ENCODE measurements at places on chromosomes 1 and 21. TPM values are rescaled to one million over a fixed set of nuclear protein-coding genes. Genes with fewer than 3 reads are reported as not detected.

Gene BGLAP
- 2.4 TPM for total RNA-seq

Gene DMBX1
- total RNA-seq: 2.3 TPM

DNA sequence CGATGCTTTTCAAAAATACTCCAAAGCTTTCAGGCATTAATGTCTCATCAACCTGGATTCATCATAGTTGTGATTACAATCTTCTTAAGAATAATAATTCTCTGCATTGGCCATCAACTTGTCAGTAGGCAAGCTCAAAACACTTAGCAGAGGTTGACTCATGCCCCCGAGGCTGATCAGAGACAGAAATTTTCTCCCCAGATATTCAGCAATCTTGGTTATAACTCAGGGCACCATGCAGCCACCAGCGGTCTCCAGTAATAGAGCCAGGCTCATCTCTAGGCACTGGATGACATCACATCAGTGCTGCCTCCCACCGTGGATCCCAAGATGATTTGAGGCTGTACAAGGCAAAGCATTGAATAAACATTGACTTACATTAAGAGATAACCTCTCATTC, 14.3 kb upstream of the IFFO2 start:
- no peak overlapping the region for H3K27ac ChIP-seq
- no peak for DNase-seq
- H3K4me1 ChIP-seq: no peaks in the 10 kb centered on the region
- H3K27me3 ChIP-seq: no peaks in the 10 kb centered on the region
- H3K4me3 ChIP-seq: no peak overlapping the region
- no peaks in the 10 kb centered on the region for H3K36me3 ChIP-seq

GRCh38 chr1:189859385-189859977, 618.2 kb downstream of the BRINP3 start:
- peak; percentile 67 for DNase-seq
- H3K4me3 ChIP-seq: no peak overlapping the region
- H3K36me3 ChIP-seq: peaks cover 6% of the 10 kb centered on the region
- H3K27ac ChIP-seq: no peak overlapping the region
- no peaks in the 10 kb centered on the region for H3K27me3 ChIP-seq

DNA sequence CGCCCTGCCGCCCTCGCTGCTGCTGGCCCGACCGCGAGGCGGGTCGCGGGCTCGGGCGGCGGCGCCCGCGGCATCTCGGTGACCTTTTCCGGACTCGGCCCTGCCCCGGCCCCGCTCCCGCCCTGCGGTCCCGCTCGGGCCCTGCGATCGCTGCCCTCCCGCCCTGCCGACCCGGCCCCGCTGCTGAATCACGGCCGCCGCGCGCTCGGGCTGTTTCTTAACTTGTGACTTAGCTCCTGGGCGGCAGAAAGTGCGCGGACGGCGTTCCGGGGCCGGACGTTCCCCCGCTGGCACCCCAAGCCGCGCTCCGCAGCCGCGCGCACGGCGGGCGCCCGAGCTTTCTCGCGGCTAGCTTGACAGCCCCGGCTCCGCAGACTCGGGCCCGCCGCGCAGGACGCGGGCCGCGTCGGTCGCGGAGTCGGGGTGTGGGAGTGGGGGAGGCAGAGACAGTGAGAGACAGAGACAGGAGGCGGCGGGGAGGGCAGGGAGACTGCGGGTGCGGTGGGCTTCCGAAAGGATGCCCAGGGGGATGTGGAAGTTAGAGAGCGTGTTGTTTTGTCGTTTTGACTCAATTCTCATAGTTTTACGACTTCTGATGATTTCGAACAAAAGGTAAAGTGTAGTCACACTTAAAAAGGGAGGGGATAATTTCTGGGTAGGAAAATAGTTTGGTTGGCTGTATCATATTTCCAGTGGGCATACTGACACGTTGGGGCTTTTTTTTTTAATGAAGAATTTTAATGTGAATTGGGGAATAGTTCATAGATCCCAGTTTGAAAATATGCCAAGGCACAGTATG, 49.8 kb downstream of the PRDM2 start:
- H3K4me3 ChIP-seq: peak overlapping the region; percentile 96
- H3K36me3 ChIP-seq: no peaks in the 10 kb centered on the region
- H3K27ac ChIP-seq: no peak overlapping the region
- no peaks in the 10 kb centered on the region for H3K4me1 ChIP-seq

GRCh38 chr1:246651012-246651695, 73.1 kb upstream of the SCCPDH start:
- H3K4me3 ChIP-seq: no peak overlapping the region
- H3K27ac ChIP-seq: no peak overlapping the region
- no peaks in the 10 kb centered on the region for H3K27me3 ChIP-seq
- peaks cover 3% of the 10 kb centered on the region for H3K4me1 ChIP-seq
- peaks cover 16% of the 10 kb centered on the region for H3K36me3 ChIP-seq

GRCh38 chr1:198830412-198830811, 191.6 kb downstream of the PTPRC start:
- H3K36me3 ChIP-seq: no peaks in the 10 kb centered on the region
- H3K27me3 ChIP-seq: no peaks in the 10 kb centered on the region
- no peak overlapping the region for H3K4me3 ChIP-seq
- DNase-seq: no peak

All from H9 (cell line).